Right ventricle myocardium superior (tissue), 1 donor: ENCODE measurements at places on chromosomes 1 and 21.

DNA sequence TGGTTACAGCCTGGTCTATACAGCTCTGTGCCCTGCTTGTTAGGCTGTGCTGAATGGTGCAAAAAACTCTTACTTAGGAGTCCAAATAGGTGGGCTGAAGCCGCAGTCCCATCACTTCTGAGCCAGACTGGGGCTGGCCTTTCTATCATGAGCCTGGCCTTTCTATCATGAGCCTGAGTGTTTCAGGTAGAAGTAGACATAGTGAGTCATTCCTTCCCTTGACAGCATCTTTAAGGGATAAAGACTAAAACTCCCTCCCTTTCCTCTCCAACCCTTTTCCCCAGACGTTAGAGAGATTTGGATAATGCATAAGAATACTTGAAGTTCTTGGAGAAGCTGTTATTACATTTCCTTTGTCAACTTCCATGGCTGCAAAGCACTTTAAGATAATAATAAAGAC is 46.5 kb upstream of the PARP1 start:
- DNase-seq = no peak

DNA sequence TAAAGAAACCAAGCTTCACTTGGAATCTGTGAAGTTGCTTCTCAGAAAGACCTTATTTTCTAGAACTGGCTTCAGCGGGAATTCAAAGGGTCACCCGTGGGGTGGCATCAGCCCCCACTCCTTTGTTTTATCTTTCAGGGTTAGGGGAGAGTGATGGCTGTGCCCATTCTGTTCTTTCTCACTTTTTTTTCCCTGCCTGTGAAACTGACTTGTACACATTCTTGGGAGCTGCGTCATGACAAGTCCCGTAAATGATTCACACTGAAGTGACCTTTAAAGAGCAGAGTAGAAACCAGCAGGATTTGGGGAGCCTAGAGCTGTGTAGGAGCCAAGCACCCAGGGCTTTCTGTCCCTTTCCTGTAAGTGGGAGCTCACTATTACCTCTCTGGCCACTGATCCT is 43.8 kb downstream of the SLC44A3 start:
- no peak for DNase-seq

DNA sequence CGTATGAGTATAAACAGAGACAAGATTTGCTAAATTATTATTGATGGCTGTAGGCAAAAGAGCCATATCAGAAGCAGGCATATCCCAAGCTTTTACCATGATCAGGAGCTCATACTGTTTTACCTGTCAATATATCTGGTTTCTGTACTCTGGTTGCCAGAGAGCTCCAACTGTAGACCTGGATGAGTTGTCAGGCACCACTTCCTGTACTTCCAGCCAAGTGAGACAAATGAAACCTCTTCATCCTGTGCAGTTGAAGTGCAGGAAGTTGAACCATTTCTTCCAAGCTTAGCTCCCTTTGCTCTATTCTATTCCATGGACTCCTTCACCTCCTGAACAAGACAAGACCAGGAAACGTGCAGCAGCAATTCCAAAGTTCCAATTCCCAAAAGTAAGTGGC is 115.6 kb downstream of the ZNF281 start:
- DNase-seq = no peak

DNA sequence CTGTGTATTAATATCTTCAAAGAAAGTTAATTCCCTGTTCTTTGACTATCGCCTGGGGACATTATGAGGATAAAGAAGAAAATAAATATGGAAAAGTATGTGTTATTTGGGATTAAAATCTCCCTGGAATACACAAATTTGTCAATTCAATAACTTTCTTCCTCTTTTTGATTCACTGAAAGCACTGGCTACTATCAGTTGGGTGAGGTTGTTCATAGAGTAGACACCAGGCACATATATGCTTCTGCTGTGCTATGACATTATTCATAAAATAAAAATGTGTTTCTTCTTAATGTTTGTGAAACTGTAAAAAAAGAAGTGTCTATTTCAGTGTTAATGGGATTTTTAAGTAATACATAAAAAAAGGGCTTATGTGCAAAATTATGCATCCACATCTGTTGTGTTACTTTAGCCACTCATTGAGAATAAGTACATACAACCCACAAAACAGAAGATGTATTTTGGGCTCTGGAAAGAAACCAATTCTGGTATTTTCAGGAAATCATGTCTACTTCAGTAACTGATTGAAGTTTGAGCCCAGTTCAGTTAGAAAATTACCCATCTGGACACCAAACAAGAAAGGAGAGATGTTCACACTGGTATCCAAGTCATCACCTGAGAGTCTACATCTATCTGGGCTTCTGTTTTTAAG is 169.4 kb downstream of the GABPA start:
- DNase-seq = no peak

GRCh38 chr1:86776108-86776507 is 71.7 kb downstream of the SH3GLB1 start:
- DNase-seq = no peak

- no peak for DNase-seq
Observed at GRCh38 chr1:26391450-26391849, 18.9 kb upstream of the ZNF683 start.

- DNase-seq = no peak
Observed at GRCh38 chr1:207049054-207049453, 2.0 kb downstream of the YOD1 start.

- no peak for DNase-seq
Observed at GRCh38 chr1:58627221-58627620, 50.2 kb upstream of the TACSTD2 start.

- DNase-seq = no peak
Observed at GRCh38 chr1:211546543-211546942, 32.4 kb downstream of the SLC30A1 start.

DNA sequence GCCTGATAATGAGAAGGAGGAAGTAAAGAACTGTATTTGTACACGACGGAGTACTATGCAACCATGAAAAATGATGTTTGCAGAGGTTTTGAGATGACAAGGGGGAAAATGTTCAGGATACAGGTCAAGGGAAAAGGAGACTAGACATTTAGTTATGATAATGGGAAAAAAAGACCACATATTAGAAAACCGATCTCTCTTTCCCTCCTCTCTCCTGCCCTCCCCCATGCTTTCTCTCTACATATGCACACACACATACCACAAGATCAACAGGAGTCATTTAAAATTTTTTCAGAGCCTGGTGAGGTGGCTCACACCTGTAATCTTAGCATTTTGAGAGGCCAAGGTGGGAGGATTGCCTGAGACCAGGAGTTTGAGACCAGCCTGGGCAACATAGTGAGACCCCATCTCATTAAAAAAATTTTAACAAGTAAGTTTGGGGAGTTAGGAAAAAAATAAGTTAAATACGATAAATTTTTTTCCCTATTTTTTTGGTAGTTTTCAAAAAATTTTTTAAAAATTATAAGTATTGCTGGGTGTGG is 44.5 kb downstream of the ECE1 start:
- no peak for DNase-seq

- no peak for DNase-seq
Observed at GRCh38 chr1:55179177-55179835, 35.9 kb downstream of the USP24 start.

GRCh38 chr1:80436851-80437250 is 1363.9 kb upstream of the ADGRL2 start:
- no peak for DNase-seq

DNA sequence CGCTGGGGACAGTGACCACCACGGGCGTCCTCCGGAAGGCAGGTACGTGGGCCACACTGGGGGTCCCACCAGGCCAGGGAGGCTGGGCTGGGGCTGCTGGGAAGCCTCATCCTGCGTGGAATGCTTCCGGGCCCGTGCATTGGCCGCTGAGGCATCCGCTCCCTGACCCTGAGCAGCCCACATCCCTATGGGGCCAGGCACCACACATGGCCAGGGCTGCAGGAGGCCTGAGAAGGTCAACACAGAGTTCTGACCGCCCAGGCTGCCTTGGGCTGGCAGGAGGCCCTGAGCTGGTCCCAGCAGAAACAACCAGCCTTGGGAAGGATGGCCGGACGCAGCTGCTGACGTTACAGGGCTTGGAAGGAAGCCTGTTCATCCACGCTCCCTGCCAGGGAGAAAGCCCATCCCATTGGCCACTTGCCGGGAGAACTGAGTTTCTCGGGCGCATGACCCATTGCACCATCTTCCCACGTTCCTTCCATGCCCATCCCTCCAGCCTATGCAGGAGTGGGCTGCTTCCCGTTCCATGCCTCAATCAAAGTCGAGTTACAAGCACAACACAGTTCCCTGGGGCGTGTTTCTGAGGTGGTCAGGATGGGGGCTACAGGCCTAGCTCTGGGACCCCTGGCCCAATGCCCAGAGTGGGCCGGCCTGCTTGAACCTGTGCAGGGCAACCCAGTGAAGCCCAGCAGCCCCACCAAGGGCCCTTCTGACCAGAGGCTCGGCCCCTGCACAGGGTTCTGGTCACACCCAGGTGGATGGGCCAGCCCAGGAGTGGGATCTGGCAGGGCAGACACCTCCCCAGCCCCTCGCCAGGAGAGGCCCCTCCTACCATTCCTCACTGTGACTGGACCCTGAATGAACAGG is 31.7 kb downstream of the TRIM11 start:
- peak; percentile 94 for DNase-seq

- DNase-seq = peak; percentile 90
Observed at GRCh38 chr1:3349161-3349967, 105.1 kb upstream of the ARHGEF16 start.

GRCh38 chr1:199854686-199855321 is 172.7 kb upstream of the NR5A2 start:
- no peak for DNase-seq

DNA sequence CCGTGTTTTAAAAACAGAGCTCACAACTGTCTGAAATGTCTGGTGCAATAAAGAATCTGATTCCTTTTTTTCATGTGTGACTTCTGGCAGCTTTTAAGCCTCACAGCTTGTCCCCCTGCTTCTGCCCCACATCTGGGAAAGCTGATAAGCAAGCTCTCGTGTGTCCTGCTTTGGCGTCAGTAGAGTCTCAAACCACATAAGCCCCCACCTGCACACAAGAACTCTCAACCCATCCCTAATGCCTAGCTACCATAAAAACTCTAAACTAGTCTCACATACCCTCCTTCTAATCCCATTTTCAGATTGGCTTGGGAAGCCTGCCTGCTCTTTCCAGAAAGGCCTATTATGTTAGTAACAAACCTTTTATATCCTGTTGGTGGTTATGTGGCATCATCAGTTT is 94.6 kb upstream of the DAB1 start:
- no peak for DNase-seq

DNA sequence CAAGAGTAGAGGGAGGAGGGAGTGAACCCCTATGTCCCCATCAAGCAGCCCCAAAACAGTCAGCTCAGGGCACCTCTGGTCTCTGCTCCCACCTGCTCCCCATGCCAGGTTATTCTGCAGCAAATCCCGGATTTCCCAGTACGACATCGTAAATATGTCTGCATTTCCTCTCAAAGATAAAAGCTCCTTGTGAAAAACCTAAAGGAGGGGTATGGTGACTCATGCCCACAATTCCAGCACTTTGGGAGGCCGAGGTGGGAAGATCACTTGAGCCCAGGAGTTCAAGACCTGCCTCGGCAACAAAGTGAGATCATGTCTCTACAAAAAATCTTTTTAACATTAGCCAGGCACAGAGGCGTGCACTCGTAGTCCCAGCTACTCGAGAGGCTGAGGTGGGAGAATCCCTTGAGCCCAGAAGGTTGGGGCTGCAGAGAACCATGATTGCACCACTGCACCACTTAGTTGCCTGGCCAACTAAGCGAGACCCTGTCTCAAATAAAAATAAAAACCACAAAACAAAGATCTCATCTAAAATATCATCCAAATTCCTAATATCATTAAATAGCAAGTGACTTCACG is 7.1 kb downstream of the ACOT7 start:
- DNase-seq = no peak

GRCh38 chr1:100530880-100531487 is 7.0 kb upstream of the GPR88 start:
- peak; percentile 41 for DNase-seq

GRCh38 chr1:222653178-222653827 is 35.4 kb downstream of the MIA3 start:
- DNase-seq = no peak

DNA sequence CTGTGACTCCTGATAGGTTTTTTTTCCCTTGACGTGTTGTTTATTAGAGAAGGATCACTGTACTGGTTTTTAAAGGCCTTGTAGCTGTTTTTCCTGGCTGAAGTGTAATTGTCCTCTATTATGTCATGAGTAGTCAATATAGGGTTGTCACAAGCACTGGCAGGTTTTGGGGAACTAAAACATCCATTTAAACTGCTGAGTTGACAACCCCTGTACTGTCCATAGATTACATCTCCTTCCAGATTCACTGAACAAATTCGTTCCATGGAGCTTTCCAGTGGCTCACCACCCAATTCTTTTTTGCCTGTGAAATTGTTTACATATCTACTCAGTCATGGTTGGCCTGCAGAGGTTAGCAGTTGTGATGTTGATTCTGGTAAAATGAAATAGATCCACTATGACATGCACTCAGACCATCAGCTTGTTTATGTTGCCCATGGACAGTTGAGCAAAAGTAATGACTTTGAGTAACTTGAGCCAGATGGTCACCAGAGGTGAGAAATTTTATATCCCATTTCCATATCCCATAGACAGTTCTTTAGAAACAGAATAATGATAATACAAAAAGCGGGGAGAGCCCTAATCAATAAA is 59.9 kb upstream of the QSOX1 start:
- DNase-seq = no peak

DNA sequence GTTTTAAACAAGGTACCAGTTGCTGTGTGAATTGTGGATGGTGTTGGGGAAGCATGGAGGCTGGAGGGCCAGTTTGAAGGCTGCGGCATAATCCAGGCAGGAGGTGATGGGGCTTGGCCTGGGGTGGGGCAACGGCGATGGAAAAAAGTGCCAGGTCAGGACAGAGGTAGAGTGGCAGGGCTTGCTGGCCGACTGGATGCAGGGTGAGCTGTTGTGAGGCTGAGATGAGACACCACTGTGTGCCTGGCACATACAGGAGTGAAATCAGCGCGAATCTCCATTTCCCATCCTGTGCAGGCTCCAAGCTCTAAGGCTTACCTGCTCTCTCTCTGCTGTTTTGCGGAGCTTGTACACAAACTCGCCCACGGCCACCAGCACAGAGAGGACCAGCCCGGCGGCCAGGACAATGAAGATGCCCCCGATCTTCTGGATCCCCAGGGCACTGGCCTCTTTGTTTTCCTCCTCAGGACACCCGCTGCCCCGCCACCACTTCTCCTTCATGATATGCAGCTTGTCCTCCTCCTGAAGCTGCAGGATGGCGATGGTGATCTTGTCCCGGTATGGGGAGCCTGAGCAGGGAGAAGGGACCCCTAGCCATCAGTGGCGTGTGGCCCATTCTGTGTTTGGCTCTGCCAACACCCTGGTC is 229.5 kb downstream of the GRIK3 start:
- no peak for DNase-seq

DNA sequence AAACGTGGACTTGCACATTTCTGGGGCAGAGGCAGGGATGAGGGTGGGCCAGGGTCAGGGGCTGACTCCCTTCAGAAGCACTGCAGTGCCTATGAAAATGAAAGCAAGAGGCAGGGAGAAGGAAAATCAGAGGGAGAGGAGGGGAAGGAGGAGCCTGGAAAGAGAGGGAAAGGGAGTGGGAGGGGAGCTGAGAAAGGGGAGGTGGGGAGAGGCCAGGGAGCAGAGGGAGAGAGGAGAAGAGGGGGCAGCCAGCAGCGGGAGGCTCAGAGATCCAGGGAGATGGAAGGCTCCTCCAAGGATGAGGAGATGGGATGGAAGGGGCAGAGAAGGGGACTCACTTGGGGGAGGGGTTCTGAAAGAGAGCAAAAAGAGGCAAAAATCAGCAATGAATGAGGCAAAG is 96.3 kb upstream of the KLHDC7A start:
- no peak for DNase-seq
